Kidney (tissue), 22 donors: ENCODE measurements at places on chromosomes 7 and 10.
A peak's percentile ranks its signal among the peaks of the same experiment; 100 is the strongest.

DNA sequence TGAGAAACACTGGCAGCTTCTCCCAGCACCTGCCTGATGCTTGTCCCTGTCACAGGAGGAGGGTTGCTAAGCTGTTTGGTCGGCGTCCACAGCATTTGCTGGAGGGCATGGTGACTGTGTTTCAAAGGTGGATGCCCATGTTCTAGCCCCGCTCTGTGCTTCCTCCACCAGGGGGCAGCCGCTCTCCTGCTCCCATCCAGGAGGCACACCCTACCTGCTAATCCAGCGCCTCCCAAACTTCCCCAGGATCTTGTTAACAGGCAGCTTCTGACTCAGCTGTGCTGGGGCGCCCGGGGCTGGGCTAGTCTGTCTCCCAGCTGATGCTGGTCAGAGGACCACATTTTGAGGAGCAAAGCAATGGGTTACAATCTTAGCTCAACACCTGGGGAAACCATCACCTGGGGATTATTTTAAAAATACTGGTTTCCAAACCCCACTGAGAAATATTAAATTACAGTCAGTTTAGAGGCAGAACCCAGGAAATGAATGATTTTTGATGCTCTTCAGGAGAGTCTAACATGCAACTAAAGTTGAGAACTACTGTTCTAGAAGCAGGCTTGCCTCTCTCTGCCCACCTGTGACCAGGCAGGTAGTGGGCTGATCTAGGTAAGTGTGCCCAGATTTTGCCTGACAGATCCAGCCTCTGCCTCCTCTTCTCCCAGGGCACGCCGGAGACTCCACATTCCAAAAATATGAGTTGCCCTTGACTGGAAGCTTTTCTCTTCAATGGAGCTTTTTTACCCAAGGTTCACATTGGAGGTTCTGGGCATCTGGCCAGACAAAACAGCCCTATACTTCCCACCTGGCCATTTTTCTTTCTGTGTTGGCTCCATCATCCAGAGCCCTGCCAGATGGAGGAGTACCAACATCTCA, 92.7 kb upstream of the GPR26 start:
- peak; percentile 34 for DNase-seq

- DNase-seq: no peak
These were observed 35.3 kb upstream of the SLF2 start for GRCh38 chr10:100877461-100877850.

GRCh38 chr7:70143075-70144044, 545.1 kb downstream of the AUTS2 start:
- DNase-seq: peak; percentile 25

DNA sequence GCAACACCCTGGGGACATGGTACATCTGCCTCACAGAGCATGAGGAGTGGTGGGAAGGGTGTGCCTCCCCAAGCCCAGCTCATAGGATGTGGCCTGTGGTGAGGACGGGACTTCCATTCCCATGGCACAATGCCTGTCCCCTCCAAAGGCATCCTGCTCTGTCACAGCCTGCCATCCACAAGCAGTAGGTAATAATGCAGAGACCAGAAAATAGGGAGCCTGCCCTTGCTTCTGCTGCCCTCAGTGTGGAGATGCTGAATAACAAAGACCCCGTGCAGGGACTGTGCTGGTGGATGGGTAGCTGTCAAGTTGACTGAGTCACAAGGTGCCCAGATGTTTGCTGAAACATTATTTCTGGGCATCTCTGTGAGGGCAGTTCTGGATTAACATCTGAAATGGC, 199.9 kb upstream of the GRB10 start:
- no peak for DNase-seq

DNA sequence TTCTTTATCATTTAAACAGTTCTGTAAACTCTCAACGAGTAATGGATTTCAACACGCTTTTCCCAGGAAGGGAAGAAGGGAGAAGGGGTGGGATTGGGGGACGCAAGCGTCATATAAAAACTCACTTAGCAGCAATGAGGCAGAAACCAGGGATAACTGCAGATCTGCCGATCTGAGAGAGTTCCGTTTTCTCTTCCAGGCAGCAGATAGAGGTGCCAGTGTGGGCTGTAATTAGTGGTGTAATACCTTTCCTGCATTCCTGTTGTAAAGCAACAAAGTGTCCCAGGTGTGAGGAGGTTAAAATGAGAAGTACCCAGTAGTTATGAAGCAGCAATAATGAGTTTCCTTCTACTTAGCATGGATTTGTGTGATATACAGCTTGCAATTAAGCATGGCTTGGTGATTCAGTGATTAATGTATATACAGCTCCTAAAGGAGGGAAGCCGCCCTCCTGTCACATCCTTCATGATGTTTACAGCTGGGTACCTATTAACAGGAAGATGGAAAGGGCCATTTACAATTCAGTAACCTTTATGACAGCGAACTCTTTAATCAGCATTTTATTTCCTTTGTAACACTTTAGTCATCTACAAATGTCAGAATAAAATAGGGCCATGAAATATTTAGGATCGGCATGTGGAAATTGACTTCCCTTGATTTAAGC, 271.9 kb downstream of the LRMDA start:
- peak; percentile 45 for DNase-seq

DNA sequence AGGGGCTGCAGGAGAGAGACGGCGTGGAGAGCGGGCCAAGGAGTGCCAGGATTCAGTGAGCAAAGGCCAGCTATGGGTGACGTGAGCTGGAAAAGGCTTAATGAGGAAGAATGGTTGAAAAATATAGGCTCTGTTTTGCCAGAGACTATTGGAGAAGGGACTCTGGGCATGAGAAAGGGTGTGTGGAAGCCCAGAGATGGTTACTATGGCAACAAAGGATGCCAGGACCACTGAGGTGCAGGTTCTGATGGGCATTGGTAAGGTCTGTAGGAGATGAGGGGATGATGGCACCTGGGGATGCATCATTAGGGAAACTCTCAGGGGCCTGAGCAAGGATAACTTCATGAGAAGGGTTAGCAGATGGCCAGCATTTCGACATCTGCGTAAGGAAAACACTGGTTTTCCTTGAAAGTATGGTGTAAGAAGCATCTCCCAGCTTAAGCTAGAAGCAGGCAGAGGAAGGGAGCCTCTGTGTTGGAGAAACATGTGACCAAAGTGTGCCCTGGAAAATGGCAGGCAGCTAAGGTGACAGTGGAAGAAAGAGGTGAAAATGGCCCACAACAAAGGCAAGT, 21.6 kb upstream of the FAM180A start:
- no peak for DNase-seq

DNA sequence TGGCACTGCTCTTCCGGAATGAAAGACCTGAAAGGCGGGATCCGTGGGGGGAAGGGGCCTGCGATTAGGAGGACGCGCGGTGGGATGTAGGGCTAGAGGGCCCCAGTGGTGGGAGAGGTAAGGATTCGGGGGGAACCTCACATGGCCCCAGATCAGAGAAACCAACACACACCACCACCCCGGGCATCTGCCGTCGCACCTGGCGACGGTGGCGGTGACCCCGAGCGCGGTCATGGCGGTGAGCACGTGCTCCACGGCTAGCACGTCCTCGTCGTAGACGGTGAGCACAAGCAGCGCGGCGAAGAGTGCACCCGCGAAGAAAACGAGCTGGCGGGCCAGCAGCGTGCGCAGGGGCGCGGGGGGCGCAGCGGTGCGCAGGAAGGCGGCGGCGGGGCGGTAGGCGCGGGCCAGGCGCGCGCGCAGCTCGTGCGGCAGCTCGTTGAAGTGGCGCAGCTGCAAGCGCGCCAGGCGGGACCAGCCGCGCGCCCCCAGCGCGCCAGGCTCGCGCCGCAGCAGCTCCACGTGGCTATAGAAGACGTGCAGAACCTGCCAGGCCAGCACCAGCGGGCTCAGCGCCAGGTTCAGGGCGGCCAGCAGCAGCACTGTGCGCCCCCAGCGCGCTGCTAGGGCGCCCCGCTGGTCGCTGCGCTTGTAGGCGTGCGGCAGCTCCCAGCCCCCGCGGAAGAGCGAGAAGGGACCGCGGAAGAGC, 5.7 kb downstream of the ATG9B start:
- no peak for DNase-seq
